ENCODE measurements at places on chromosomes 11 and 22.
A peak's percentile ranks its signal among the peaks of the same experiment; 100 is the strongest.

GRCh38 chr11:62324731-62325556 lies 12.3 kb upstream of the ASRGL1 start:
- peak; percentile 89 for DNase-seq

- peak; percentile 98 for DNase-seq
Measured at GRCh38 chr11:82521427-82521826, 212.2 kb downstream of the FAM181B start.

DNA sequence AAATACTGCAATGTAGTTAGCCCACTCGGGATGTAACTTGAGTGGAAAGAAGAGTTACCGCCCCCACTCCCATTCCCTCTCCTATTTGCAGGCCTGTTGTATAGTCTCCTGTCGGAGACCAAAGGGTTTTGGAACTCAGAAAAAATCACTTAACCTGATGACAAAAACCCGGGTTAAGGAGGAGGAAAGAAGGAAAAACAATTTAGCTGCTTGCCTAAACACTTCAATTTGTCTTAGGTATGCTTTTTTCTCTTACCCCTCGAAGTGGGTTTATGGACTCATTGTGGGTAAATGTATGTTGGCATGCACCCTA lies 2.2 kb downstream of the YAP1 start:
- DNase-seq = no peak

- DNase-seq = no peak
Measured at GRCh38 chr11:58574881-58575280, 775 bp downstream of the LPXN start.

GRCh38 chr22:19807914-19808872 lies 46.5 kb downstream of the GNB1L start:
- DNase-seq = no peak

Measured in MV-4-11 (cell line).